ENCODE measurements at places on chromosomes 16 and 17.

- no peak for DNase-seq
These were observed 10.0 kb upstream of the KATNB1 start for GRCh38 chr16:57725554-57725953.

GRCh38 chr16:22770866-22771265, 43.1 kb upstream of the HS3ST2 start:
- no peak for DNase-seq

GRCh38 chr17:71760062-71760720, 360.6 kb upstream of the SOX9 start:
- DNase-seq, result no peak

DNA sequence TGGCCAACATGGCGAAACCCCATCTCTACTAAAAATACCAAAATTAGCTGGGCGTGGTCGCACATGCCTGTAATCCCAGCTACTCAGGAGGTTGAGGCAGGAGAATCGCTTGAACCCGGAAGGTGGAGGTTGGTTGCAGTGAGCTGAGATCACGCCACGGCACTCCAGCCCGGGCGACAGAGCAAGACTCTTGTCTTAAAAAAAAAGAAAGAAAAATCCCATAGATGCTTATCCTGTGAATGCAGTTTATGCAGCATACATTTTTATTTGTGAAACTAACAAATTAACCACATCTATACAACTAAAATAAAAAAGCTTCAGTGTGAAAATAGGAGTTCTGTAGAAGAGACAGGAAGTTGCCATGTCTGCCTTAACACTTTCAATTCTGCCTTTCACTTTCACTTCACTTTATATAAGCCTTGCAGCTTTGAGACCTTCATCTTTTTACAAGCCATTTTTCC, 7.1 kb downstream of the IGSF6 start:
- no peak for DNase-seq

DNA sequence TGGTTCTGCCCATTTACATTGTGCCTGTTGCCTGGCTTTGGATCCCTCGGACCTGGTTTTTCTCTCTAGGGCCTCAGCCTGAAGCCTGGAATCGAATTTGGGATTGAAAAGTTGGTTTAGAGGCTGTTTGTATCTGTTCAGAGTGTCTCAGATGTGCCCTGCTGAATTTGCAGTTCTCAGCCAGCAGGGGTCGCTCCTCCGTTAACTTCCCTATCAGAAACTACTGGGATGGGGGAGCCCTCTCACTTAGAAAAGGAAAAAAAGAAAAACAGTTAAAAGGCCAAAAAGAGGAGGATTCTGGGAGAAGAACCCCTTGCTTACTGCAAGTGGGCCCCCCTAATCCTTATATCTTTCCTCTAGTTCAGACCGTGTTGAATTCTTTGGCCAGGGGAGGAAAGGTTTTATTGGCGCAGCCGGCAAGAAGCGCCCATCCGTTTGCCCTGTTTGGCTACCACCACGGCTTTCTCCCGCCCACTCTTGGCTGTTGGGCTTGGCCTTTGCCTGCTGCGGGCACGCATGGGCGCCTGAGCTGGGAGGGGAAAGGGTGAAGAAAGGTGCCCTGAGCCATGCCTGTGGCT, 8.7 kb downstream of the FZD2 start:
- DNase-seq, result no peak

DNA sequence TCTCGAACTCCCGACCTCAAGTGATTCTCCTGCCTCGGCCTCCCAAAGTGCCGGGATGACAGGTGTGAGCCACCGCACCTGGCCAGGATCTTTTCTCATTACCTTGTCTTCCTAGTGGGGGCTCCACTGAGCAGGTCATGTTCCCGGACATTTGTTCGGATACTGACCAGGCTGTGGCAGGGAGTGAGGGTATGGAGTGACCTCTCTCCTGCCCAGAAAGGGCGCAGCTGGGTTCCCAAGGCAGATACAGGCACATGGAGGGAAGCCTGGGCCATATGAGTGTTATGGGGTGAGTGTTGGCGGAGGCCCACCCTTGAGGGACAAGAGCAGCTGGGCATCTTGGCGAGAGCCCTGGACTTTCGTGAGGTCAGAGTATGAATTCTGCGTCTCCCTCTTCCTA, 5.5 kb downstream of the SERPINF1 start:
- no peak for DNase-seq

DNA sequence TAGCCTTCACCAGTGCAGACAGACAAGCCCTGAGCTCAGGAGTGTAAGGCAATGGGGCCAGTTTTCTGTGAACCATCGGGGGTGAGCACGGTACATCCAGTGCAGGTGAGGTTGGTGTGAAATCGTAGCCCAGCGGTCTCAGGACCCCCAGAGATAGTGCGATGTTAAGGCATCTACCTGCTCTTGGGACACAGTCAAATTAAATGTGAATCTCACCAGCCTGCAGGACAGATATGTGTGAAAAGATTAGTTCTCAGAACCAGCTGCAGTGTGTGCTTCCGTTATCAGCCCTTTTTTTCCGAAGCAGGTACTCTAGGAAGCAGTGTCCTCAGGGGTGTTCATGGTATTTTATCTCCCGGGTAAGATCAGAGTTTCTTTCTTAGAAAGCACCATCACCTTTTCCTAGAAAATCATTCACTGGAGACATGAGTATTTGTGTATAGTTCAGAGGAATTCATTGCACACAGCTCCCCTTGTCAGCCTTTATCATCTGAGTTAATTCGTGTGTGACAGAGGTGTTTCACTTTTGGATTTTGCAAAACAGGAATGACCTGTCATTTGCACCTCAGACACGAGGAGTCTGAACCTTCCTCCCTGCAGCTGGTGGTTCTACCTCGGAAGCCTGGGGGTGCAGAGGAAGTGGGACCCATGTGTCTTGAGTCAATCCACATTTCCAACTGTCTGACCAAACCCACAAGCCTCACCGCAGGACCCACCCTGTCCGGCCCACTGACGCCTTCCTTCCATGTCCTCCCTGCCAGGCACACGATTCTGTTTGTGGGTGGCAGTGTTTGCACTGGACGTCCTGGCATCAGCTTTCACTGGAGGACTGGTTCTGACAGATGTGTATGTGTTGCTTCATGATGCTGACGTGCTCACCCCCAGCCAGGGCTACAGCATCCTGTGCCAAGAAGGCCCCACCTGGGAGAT, 107.8 kb downstream of the CLEC16A start:
- DNase-seq, result peak; percentile 86

DNA sequence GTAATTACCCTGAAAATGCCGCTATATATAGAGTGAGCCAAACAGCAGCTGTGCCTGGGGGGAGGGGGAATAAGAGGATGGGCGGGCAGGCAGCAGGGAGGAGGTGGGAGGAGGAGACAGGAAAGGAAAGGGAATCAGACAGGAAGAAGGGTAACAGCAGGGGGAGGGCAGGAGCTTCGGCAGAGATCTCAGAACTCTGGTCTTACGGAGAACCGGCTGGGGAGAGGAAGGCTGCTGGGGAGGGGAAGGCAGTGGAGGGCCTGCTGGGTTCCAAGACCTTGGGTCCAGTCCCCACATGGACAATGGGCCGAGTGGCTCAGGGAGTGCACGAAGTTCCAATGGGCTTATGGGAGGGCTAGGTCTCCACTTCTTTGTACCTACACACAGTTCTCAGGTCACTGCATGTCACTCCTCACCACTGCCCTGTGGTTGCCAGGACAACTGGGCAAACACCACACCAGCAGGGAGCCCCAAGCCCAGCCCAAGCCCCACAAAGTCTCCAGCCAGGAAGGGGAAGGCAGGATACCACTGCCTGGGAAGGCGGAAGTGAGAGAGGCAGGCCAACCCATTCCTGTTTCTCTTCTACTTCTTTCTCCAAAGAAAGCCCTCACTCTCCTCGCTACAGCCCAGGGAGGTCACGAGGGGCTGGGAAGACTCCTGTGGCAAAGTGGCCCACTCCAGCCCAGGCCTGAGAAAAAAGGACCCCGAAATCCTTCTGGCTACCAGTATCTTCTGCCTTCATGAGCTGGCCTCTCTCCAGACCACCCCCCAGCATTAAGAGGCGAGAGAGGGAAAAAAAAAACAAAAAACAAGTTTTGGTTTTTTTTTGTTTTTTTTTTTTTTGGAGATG, 25.3 kb downstream of the G6PC3 start:
- DNase-seq, result no peak

GRCh38 chr17:17570798-17571716, 20.5 kb downstream of the PEMT start:
- no peak for DNase-seq

- DNase-seq, result no peak
These were observed 43.6 kb downstream of the TOM1L2 start for GRCh38 chr17:17928398-17929287.

DNA sequence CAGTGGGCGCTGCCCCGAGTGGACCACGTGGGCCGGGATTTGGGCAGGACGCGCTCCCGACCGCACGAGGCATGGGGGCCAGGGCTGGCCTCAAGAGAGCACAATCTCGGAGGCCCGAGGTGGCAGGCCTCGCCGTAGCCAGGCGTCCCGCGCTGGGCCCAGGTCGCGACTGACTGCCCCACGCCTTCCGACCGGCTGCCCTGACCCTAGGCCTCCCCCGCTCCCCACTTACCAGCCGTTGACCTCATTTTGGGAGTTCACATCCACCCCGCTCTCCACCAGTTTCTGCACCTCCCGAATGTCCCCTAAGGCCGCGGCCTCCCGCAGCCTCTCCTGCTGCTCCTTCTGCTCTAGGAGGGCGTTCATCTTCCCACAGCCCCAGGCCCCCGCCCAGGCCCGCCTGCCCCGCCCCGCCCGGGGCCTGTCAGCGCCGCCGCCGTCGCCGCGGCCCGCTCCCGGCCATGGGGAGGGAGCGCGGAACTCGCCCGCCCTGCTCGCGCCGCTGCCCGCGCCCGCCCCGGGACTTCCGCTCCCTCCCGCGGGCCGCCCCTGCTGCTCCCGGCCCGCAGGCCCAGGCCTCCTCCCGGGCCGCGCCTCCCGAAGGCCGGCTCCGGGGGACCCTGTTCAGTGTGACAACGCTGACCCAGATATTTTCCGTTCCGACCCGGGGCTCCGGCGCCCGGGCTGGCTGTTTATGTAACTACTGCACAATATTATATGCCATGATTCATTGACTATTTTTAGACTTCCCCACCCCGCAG, at the start of gene ANKRD40:
Gene ANKRD40, minus strand, starts transcription at position 626 of the 761 bp plus-strand sequence. Its CDS starts 260 bp downstream, at position 366.
- DNase-seq, result peak; percentile 83

GRCh38 chr16:26442321-26442720, 624.4 kb upstream of the C16orf82 start:
- DNase-seq, result no peak

DNA sequence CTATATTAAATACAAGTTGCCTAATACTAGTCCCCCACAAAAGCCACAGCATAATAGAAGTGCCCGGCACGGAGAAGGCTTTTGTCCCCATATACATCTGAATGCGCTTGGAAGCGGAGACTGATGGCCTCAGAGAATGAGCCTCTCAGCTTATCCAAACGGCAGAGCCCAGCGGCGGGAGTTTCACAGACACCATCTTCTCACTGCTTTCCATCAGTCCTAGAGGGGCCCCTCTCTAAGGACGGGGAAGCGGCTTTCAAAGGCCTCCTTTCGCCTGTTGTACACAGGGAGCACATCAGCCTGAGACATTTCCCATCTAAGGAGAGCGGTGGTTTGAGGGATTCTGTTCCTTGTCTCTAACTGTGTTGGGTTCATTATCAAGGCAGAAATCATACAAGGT, 16.9 kb downstream of the NXN start:
- DNase-seq, result no peak

DNA sequence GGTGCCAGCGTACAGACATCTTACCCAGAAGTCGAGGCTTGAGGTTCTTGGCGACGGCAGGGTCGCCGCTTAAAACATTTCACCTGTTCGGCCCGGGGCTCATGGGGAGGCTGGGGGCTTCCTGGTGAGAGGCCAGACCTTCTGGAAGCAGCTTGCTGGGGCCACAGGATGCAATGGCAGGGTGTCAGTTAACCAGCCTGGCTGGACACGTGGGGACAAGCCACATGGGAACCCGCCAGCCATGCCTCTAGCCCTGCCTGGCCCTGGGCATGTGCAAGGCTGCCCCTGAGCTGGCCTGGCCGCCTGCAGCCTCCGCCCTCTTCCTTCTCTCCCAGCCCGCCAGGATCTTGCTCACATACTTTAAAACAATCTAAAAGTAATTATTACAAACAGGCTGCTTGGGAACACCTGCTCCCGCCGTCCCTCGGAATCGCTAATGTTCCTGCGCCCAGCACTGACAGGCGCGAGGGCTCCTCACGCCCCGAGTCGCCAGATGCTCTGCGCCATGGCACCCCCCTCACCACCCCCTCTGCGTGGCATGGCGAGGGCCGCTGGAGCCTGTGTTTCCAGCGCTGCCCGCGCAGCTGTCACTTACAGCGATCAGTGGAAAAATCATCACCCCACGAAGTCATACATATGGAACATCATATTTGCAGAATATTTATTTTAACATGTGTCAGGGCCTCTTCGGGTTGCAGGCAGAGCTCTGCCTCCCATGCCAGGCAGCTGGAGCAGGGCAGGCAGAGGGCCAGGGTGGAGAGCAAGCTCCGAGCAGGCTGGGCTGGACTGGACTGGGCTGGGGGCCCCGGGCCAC, 188.7 kb upstream of the GSE1 start:
- no peak for DNase-seq

DNA sequence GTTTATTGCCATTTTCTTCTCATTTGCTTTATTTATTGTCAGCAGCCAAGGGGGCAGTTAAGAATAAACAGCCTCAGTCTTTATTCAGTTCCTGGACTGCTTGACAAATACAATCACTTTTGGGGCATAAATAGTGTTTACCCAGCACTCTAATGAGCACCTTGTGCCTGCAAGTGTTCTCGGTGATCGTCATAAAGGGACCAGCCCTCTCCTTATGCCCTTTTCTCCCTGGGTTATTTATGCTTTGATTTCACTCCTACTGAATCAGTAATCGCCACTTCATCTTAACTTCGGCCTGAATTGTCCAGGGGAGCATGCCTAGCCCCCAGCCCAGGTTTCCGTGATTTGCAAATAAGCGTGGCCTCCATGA, 55.7 kb upstream of the CACNG5 start:
- DNase-seq, result no peak

DNA sequence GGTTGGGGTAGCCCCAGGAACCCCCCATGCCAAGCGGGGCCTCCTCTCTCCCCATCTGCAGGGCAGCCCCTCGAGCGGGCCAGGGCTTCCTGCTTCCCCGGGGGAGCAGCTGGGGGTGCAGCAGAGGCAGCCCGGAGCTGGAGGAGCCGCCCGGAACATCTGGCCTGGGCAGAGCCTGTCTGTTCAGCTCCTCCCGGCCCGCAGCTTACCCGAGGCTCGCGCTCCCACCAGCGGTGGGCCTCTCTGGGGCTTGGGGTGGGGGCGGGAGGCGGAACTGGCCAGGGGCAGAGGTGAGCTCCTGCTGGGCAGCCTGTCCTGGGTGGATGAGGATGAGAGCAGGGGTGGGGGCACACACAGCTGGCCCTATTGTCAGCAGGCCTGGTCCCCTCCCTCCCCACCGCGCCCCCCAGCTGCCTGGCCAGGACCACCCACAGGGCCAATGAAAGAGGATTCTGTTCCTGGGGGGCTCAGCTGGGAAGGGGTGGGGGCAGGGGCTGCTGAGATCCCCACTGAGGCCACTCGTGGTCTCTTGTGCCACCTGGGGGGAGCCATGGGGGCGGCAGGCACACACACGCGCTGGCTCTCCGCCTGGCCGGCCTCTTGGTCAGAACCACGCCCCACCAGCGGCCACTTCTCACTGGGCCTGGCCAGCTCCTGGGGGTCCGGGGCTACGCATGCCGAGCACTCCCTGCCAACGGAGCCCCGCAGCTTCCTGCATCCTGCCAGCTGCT, 34.7 kb downstream of the BAHCC1 start:
- no peak for DNase-seq
